ENCODE measurements at places on chromosomes 5 and 9. TPM values are rescaled to one million over a fixed set of nuclear protein-coding genes. Genes with fewer than 3 reads are reported as not detected.

DNA sequence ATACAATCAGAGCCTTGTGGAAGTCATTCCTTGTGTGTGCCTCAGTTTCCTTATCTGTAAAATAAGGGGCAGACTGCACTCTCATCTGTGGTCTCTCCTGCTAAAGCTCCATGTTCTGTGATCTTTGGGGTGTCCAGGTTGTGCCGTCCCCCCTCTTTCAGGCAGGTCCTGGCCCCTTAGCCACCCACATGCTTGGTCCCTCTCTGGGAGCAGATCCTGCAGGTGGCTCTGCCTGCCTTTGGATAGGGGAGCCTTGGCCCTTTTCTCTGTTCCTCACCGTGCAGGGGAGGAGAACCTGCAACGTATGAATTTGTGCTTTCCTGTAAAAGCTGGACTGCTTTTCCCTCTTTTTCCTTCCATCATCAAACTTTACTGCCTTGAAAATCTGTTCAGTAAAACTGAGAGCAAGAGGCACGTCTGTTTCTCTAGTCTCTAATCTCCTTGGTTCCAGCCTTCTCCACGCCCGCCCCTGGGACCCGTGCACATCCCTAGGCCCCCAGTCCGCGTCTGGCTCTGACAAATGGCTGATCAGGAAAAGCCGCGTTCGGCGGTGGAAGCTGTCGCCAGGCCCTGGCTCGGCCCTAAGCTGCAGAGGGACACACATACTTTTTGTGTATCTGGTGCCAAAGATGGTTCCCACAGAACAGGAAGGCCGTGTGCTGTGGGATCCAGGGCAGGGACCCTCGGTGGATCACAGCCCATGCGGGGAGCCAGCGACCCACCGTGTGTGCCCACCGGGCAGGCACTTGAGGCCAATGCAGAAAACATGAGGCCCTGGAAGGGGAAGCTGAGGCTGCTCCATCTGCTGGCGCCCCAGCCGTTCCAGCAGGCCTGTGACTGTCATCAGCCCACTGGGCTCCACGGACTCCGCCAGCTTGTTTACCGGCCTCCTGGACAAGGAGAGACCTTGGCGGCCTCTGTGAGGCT lies 43.4 kb upstream of the COL5A1 start:
- no peaks in the 10 kb centered on the region for H3K27me3 ChIP-seq
- no peak for DNase-seq
- no peaks in the 10 kb centered on the region for H3K36me3 ChIP-seq
- no peaks in the 10 kb centered on the region for H3K4me1 ChIP-seq
- H3K4me3 ChIP-seq: no peak overlapping the region
- no peak overlapping the region for H3K27ac ChIP-seq

- H3K27me3 ChIP-seq: no peaks in the 10 kb centered on the region
- H3K4me3 ChIP-seq: no peak overlapping the region
- H3K4me1 ChIP-seq: no peaks in the 10 kb centered on the region
- H3K27ac ChIP-seq: no peak overlapping the region
These were observed 12.6 kb upstream of the TMEM38B start for GRCh38 chr9:105681724-105682123.

DNA sequence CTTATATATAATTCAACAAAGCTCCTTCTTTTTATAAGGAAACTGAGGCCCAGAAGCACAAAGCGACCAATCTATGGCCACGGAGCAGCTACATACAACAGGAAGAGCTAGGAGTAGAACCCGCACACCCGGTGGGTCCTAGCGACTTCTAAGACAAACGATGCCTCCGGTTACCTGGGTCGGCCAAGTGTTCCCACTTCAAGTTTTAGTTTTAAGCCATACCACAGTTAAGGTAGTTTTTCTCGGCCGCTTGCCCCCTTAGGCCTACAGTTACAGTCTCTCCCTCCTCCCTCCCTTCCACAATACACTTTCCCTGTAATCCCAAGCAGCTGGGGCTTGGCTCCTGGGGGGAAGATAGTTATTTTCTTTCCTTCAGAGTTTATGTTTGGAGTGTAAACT lies 533 bp downstream of the SREK1IP1 start:
- peaks cover 11% of the 10 kb centered on the region for H3K36me3 ChIP-seq
- no peaks in the 10 kb centered on the region for H3K27me3 ChIP-seq
- peak overlapping the region; percentile 67 for H3K27ac ChIP-seq
- peak; percentile 1 for DNase-seq

DNA sequence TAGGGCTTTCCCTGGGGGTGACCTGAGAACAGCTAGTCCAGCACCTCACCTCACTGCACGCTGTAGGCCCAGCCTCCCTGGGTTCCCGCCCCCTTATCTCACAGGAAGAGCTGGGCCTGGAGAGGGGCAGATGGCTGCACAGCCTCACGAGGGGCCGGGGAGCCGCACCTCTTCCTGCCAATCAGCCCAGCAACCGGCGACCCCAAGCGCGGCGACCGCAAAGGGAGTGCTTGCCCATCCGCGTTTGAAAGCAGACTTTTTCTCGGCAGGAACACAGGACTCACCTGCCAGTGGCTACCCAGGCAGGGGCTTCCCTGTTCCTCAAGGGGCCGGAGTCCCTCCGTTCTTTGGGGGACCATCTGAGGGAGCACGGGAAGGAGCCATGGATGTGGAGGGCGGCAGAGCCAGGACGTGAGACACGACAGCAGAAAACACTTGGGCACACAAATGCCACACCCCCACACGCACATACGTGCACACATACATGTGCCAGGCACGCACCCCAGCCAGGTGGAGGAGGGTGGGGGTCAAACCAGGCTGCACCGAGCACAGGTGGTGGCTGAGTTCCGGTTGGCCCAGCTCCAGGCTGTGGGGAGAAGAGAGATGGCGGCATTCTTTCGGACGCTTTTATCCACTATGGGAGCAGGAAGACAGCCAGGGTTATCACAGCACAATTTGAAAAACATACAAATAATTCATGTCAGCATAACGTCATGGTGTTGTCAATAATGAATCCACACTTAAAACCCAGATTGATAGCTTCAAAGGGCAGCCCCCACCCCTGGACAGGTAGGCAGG lies 11.3 kb downstream of the TMEM250 start:
- H3K36me3 ChIP-seq: no peaks in the 10 kb centered on the region
- H3K4me3 ChIP-seq: peak overlapping the region; percentile 22
- H3K27me3 ChIP-seq: no peaks in the 10 kb centered on the region
- peaks cover 79% of the 10 kb centered on the region for H3K4me1 ChIP-seq
- H3K27ac ChIP-seq: peak overlapping the region; percentile 69

DNA sequence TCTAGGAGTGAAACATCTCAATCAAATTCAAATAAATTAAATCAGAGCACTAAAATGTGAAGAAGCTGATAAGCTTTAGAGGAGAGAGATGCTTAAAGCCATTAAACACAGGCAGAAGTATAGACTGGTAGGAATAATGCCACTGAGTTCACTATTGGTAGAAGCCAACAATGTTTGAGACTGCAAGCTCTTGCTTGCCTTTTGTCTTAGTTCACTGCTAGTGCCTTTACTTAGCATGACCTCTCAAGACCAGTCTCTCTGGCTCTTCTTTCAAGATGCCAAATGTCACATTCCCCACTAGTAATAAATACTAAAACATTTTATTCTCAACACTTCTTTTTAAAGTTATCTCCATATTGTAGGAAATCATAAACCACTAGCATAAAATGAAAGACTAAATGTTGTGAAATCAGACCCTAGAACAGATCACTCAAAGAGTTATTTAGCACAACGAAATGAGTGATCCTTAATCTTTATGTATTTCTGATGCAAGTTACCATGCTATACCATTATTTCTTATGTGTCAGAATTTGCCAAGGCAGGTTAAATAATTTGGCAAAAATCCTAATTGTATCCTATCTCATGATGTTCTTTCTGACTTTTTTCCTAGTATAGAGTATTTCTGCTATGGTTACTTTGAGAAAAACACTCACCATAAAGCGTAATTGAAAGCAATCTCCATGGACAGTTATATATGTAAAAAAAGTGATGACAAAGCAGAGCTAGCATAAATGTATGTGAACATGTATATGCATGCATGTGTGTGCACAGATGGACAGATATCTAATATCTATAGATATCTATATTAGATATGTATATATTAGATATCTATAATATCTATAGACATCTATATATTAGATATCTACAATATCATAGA lies 57.5 kb downstream of the PJA2 start:
- no peak overlapping the region for H3K27ac ChIP-seq
- H3K4me1 ChIP-seq: no peaks in the 10 kb centered on the region
- H3K27me3 ChIP-seq: no peaks in the 10 kb centered on the region
- H3K36me3 ChIP-seq: peaks cover 55% of the 10 kb centered on the region

DNA sequence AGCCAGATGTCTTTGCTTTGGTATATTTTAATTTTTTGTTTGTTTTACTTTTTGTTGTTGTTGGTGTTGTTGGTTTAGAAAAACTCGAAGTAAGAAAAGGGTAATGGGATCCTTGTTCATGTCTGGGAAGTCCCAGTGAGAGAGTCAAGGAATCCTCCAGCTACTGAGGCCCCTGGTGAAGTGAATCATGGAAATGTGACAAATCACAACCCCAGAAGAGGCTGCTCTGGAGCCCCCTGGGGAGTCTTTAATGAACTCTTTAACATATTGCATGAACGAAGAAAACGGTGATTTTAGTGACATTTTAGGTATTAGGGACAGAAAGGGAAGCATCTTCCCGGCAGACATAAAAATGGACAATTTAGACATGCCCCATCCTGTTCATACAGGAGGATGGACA lies 41.3 kb downstream of the TMEM174 start:
- H3K4me1 ChIP-seq: peaks cover 13% of the 10 kb centered on the region
- DNase-seq: no peak
- H3K27ac ChIP-seq: no peak overlapping the region
- H3K36me3 ChIP-seq: no peaks in the 10 kb centered on the region

The HTR4 gene
- total RNA-seq: not detected

DNA sequence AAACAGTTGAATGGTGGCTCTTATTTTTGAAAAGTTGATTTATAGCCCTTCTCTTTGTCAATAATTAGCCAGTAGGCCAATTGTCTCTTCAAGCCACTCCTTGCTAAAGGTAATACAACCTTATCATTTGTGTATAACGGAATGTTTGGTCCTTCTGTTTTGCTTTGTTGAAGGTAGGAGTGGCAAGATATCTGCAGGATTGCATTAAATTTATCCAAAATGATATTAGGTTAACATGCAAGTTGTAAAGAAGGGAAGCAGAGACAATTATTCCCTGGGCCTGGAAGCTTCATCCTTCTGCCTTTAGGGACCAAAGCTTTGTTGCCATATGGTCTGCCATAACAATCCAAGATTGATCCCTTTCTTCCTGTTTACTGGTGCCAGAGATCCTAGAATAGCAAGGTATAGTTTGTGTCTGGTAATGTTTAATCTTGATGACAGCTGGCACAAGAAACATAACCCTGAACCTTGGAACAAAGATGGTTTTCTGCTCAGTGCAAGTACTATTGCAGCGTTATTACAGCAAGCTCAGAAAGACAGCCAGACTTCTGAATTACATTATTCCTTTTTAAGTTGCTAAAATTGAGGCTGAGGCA lies 15.5 kb upstream of the FSD1L start:
- no peak overlapping the region for H3K27ac ChIP-seq
- H3K4me3 ChIP-seq: no peak overlapping the region
- H3K36me3 ChIP-seq: no peaks in the 10 kb centered on the region
- DNase-seq: no peak
- H3K4me1 ChIP-seq: no peaks in the 10 kb centered on the region

- no peak for DNase-seq
- H3K36me3 ChIP-seq: no peaks in the 10 kb centered on the region
- no peaks in the 10 kb centered on the region for H3K27me3 ChIP-seq
- no peaks in the 10 kb centered on the region for H3K4me1 ChIP-seq
- no peak overlapping the region for H3K27ac ChIP-seq
These were observed 13.8 kb downstream of the WWC1 start for GRCh38 chr5:168305281-168305680.

DNA sequence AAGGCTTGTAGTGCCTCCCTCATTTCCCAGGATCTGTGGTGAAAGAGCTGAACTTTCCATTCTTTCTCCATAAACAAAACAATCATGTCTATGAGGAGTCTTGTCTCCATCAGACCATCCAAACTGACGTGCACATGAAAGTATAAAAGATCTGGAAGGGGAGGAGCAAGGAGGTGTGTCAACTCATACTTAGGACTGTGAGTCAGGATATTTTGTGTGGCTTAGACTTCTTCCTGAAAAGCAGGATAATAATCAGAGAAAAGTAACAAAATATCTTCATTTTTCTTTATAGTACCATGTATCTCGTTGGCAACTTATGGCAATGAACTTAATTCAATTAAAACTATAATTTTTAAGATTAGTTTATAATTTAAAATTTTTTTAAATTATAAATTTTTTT lies 96.0 kb upstream of the PRRC1 start:
- H3K27me3 ChIP-seq: no peaks in the 10 kb centered on the region
- no peaks in the 10 kb centered on the region for H3K4me1 ChIP-seq
- no peaks in the 10 kb centered on the region for H3K36me3 ChIP-seq
- no peak overlapping the region for H3K4me3 ChIP-seq
- DNase-seq: no peak
- H3K27ac ChIP-seq: no peak overlapping the region

The ADAMTS12 gene
- total RNA-seq: not detected

- DNase-seq: no peak
- H3K27me3 ChIP-seq: peaks cover 7% of the 10 kb centered on the region
- H3K27ac ChIP-seq: no peak overlapping the region
- H3K4me1 ChIP-seq: no peaks in the 10 kb centered on the region
These were observed 183.3 kb downstream of the DIRAS2 start for GRCh38 chr9:90459321-90459720.

DNA sequence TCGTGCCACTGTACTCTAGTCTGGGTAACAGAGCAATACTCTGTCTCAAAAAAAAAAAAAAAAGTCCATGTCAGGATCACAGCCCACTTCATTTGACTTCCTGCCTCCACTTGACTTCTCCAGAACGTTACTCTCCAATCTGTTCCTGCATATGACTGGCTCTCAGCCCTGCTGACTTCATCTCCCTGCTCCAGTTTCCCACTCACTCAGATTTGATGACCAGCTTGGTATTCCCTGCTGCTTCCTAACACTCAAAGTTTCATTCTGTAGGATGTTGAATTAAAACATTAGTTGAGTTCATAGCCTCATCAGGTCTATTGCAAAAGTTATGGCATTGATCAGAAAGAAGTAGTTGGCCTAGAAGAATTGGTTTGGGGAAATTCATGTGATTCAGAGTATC lies 52.3 kb downstream of the UGCG start:
- H3K27ac ChIP-seq: no peak overlapping the region
- H3K4me3 ChIP-seq: no peak overlapping the region
- no peak for DNase-seq
- peaks cover 7% of the 10 kb centered on the region for H3K4me1 ChIP-seq
- no peaks in the 10 kb centered on the region for H3K36me3 ChIP-seq
- H3K27me3 ChIP-seq: no peaks in the 10 kb centered on the region

DNA sequence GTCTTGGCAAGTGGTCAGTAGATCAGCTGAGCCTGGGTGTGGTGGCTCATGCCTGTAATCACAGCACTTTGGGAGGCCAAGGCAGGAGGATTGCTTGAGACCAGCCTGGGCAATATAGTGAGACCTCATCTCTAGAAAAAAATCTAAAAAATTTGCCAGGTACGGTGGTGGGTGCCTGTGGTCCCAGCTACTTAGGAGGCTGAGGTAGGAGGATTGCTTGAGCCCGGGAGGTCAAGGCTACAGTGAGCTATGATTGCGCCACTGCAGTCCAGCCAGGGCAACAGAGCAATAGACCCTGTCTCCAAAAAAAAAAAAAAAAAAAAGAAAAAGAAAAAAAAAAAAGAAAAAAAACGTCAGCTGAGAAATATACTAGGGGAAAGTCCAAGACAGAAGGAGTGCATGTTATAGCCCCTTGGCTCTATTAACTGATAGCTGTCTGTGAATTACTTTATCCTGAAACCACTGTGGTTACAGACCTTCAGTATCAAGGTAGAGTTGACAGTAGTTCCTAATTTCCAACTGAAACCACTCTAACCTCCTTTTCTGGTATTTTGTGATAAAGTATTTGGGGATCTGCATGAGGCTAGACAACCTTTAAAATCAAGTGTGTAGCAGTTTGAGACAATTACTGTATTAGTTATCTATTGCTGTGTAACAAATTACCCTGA lies 2.3 kb upstream of the INIP start:
- peaks cover 15% of the 10 kb centered on the region for H3K4me1 ChIP-seq
- no peaks in the 10 kb centered on the region for H3K27me3 ChIP-seq
- H3K27ac ChIP-seq: no peak overlapping the region
- H3K36me3 ChIP-seq: no peaks in the 10 kb centered on the region

Measured in CD4-positive, alpha-beta T cell (primary cell).